ENCODE measurements at places on chromosomes 1 and 21.

DNA sequence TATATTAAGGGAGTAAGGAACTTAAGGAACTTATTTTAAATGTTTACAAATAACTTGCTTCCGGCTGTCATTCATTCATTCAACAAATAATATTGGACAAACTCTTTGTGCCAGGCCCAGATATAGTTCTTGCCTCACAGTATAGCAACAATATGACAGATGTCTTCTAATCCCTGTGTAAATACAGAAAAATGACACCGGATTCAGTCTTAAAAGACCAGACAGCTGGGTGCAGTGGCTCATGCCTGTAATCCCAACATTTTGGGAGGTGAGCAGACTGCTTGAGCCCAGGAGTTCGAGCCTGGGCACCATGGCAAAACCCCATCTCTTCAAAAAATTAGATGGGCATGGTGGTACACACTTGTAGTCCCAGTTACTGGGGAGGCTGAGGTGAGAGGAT, 23.7 kb downstream of the EIF2B3 start:
- no peak for DNase-seq

- no peak for DNase-seq
Measured at GRCh38 chr1:222927031-222927430, 112.2 kb downstream of the DISP1 start.

DNA sequence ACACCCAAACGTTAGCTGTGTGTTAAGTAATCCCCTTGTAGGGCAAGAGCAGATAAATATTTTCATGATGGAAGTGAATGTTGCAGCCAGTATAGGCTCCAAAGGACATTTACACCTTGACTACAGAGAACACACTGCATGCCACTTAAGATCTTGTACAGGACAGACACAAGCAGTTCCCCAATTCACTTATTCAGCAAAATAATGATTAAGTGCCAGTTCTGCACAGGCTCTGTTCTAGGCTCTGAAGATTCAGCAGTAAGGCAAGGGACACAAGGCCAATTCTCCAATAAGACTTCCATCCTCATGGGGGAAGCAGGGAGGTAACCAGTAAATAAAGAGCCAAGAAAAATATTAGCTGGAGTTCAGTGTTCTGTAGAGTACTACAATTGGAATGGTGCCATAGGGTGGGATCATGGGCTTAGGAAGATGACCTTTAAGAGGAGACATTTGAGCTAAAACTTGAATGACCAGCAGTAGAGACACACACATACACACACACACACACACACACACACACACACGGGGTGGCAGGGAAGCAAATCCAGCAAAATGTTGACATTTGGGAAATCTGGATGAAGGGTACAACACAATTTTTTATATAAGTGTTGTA, 199.9 kb upstream of the JUN start:
- no peak for DNase-seq

- DNase-seq: no peak
Measured at GRCh38 chr1:77966291-77966690, 12.6 kb downstream of the FUBP1 start.

DNA sequence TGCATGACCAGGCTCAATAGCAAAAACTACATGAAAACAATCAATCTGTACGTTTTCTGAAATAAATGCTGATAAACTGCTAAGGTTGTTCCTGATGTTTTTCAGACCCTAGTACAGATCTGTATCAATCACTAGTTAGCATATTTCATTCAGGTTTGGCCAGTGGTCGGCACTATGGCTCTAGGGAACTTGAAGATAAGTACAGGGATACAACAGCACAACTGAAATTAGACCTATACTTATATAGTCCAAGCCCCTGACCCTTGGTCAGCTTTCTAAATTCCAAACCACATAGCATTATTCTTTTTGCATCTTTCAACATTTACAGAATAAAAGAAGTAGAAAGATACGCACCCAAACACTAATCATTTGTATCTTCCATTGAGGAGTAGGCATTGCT, 142.7 kb downstream of the PLPPR4 start:
- DNase-seq: no peak

DNA sequence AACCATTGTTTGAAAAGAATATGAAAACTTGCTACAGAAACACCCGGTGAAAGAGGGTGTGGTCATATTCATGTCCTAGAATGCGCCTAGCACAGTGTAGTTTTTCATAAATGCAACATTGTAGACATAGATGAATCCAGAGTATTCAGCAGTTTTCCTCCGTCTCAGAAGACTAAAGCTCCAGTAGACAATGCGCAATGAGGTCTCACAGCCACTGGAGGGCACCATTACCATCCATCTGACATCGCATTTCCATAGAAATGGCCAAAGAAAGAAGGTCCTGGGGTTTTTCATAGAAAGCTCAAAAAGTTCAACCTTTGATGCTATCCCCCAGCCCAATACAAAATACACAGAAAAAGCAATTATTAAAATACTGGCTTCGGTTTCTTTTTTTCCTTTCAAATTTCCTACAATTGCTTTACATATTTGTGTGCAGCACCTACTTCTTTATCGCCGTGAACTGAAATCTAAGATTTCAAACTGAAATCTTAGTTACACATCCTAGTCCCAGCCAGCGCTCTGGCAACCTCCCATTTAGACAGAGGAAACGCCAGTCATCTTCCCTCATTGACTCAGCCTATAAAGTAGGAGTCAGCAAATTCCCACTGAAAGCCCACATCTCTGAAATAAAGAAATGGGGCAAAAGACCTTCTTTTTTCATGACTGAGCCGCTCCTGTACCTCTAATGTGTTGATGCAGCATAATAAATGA, 3.9 kb upstream of the CD58 start:
- peak; percentile 61 for DNase-seq

DNA sequence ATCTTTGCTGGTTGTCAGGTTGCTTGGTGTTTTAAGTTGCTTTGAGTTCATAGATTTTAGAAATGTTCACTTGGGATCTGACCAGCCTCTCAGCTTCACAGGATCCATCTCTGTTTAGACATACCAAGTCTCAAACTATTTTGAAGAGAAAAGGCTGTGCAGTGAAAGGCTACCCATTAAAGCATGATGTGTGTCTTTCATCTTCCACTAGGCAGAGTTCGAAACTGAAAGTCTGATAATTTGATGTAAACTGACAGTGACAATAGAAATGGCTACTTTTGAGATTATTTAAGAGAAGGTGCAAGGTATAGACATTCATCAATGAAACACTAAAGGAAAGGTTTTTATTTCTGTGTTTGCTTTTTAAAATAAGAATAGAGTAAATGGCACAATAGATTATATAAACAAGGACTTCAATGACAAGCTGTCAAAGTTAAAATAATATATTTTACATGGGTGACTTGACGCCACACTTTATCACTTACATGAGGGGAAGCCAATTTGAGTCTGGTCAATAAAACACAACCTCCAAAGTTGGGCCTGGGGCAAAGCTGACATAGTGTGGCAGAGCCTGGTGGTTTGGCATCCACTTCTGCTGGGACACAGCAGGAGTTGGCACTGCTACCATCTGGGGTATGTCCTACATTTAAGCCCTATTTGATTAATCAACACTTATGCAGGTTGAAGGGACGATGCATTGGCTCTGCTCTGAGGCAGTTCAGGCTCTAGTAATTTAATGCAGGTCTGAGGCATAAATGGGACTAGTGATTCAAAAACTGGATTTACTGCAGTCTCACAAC, 197.7 kb downstream of the CRB1 start:
- DNase-seq: no peak

- DNase-seq: no peak
Measured at GRCh38 chr1:58812468-58812867, 28.6 kb upstream of the JUN start.

- DNase-seq: no peak
Measured at GRCh38 chr1:36836196-36836883, 198.0 kb downstream of the GRIK3 start.

GRCh38 chr1:158732524-158732923, 12.0 kb upstream of the OR6K3 start:
- DNase-seq: no peak

DNA sequence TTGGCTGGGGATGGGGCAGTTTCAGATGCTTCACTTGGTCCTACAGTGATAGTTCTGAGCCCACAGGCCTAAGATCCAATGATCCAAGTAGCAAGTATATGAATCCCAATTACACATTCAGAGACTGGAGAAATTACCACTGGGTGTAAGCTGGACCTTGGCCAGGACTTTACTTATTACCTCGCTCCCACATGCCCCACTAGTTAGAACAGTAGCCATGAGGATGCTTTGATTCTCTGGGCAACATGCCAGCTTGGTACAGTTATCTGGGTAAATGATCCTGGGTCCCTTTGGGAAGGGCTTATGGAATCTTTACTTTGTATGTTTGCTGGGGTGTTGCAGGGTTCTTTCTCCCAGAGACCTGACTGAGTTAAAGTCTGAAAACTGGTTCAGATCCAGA, 5.0 kb upstream of the FCAMR start:
- DNase-seq: no peak

DNA sequence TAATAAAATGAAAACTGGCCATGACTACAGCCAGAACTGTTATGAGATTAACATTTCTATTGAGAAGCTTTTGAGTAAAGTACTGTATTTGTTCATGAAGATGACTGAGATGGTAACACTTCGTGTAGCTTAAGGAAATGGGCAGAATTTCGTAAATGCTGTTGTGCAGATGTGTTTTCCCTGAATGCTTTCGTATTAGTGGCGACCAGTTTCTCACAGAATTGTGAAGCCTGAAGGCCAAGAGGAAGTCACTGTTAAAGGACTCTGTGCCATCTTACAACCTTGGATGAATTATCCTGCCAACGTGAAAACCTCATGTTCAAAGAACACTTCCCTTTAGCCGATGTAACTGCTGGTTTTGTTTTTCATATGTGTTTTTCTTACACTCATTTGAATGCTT, 164.0 kb downstream of the NEK7 start:
- no peak for DNase-seq

GRCh38 chr1:114215436-114215835, 61.8 kb upstream of the SYT6 start:
- no peak for DNase-seq

GRCh38 chr1:20413776-20414140, 72.3 kb downstream of the CAMK2N1 start:
- DNase-seq: no peak

- no peak for DNase-seq
Measured at GRCh38 chr1:75203415-75204277, 69.5 kb downstream of the LHX8 start.

GRCh38 chr1:220841293-220841692, 38.0 kb upstream of the HLX start:
- no peak for DNase-seq

- no peak for DNase-seq
Measured at GRCh38 chr1:247908766-247909165, 11.3 kb upstream of the OR2T8 start.

DNA sequence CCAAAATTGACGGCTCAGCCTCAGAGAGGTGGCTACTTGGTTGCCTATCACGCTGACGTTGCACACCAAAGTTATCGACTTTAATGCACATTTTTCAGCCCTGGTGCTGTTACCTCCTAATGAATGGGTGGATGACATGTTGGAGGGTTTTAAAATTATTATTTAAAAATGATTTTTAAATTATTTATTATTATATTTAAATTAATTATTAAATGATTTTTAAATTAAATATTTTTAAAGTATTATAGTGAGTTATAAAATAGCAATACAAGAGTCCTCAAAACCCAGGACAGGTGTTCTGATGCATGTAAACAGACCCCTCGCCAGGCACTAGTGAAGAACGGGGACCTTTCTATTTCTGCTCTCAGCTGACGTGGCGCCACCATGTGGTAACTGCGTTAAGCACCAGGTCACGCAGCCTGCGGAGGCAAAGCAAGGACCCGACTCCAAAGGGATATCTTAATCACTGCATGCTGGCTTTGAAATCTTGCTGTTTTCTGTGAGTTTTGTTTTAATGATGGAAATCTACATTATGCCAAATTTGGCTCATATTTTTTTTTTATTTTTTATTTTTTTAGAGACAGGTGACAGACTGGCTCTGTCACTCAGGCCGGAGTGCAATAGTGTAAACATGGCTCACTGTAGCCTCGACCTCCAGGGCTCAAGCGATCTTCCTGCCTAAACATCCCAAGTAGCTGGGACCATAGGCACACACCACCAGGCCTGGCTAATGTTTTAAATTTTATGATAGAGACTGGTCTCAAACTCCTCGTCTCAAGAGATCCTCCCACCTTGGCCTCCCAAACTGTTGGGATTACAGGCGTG, 22.6 kb downstream of the CASP9 start:
- DNase-seq: peak; percentile 13

- no peak for DNase-seq
Measured at GRCh38 chr1:11188381-11188780, 774 bp upstream of the ANGPTL7 start.

DNA sequence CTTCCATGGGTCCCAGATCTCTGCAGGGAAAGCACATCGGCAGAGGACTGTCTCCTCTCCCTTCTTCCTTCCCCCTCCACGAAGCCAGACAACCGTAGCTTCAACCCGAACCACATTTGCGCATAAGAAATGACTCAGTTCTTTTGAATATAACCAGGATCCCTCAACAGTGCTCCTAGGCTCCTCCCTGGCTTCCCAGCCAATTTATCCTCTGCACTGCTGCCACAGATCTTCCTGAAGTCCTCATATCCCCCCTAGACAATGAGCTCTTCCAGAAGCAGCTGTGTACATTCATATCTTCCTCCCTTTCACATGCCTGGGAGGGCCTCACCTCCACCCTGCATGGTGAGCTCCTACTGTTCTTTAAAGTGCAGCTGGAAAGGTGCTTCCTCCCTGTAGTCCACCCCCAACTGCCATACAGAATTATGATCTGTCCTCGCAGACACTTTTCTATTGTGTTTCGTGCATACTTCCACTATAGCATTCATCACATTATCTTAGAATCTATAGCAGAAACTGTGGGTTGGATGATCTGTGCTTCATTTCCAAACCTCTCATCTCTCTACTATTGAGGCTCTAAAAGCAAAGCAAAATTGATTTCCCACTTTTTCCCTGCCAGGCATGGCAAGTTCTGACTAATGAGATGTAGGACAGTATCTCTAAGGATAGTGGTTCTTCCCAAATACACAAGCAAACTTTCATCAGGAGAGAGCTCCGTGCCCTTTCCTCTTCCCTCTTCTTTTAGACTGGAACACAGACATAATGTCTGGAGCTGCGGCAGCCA, 179.3 kb upstream of the HMGB4 start:
- DNase-seq: no peak

All from prostate gland (tissue), 2 donors.